Activated T-helper 1 cell treated with anti-CD3 and anti-CD28 coated beads, Interleukin-2, amount 50 U/mL, for 16 hours (primary cell): ENCODE measurements at places on chromosomes 11 and 22.

- no peak for DNase-seq
Observed at GRCh38 chr11:102611291-102611690, 13.8 kb downstream of the MMP20 start.

GRCh38 chr11:47259232-47259977, 1.6 kb downstream of the NR1H3 start:
- DNase-seq = no peak

- DNase-seq = no peak
Observed at GRCh38 chr11:45145379-45146071, 914 bp upstream of the PRDM11 start.

- DNase-seq = peak; percentile 22
Observed at GRCh38 chr11:123062892-123063825, 1.2 kb upstream of the HSPA8 start.

DNA sequence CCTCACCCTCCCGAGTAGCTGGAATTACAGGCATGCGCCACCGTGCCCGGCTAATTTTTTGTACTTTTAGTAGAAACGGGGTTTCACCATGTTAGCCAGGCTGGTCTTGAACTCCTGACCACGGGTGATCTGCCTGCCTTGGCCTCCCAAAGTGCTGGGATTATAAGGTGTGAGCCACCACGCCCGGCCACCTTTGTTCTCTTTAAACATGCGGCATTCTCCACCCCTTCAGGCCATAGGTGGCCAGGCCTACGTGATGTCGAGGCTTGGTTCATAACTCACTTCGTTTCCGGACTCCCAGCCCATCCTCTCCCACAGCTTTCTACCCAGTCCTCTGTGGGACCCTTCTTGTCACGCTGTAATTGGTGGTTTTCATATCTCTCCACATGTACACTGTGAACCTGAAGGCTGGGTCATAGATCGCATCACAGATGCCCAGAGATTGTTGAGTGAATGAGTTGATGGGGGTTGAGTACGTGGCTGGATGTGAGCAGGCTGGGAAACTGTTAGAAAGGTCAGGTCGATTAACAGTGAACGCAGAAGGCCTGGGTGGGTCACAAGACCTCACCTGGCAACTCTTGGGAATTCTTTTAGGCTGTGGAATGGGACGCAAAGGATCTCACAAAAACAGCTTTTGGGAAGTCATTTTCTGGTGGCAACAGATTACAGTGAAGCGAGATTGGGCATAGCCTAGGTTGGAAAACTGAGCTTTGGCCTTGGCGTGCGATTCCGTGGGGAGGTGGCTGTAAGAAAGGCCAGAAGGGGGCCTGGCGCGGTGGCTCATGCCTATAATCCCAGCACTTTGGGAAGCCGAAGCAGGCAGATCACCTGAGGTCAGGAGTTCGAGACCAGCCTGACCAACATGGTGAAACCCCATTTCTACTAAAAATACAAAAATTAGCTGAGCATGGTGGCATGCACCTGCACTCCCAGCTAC, 44.5 kb downstream of the ST14 start:
- DNase-seq = no peak

DNA sequence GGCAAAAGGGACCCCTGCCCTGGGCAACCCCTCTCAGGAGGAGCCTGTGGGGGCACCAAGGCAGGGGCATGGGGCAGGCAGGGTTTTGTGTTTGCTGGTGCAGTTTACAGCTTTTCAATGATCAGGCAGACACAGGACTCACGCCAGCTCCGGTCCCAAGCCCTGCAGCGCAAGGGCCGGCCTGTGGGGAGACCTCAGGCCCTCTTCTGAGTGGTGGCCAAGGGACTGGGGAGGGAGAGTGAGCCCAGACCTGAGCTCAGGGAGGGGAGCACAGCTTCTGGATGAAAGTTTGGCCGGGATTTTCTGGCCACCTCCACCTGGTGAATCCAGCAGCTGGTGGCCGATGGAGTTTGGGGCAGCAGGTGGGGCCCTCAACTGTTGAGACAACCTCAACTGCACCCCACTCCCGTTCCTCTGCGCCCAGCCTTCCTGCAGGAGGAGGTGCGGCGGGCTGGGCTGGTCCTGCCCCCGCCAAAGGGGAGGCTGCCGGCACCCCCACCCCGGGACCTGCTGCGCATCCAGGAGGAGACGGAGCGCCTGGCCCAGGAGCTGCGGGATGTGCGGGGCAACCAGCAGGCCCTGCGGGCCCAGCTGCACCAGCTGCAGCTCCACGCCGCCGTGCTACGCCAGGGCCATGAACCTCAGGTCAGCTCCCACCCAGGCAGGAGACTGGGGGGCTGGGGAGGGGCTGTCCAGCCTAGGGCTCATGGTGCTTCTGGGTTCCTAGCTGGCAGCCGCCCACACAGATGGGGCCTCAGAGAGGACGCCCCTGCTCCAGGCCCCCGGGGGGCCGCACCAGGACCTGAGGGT, 3.6 kb downstream of the TCIRG1 start:
- no peak for DNase-seq

- DNase-seq = no peak
Observed at GRCh38 chr11:117489999-117490679, 162.5 kb downstream of the CEP164 start.

DNA sequence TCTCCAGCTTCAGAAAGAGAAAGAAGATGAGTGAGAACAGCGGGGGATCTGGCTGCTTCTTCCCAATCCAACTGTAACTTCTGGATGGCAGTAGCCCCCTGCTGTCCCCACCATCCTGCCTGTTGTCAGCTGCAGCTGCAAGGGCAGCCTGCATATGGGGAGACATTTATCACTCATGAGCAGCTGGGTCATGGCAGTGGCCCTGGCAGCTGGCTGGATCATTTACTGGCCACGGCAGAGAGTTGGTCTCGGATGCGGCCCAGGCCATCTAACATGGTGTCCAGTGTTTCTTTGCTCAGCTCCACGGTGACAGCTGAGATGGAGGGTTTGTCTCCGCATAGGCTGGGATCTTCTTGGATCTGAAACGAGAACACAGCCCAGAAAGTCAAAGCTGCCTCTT, 14.8 kb downstream of the COMMD9 start:
- no peak for DNase-seq

GRCh38 chr22:44332946-44333345, 20.2 kb upstream of the SHISAL1 start:
- DNase-seq = no peak

DNA sequence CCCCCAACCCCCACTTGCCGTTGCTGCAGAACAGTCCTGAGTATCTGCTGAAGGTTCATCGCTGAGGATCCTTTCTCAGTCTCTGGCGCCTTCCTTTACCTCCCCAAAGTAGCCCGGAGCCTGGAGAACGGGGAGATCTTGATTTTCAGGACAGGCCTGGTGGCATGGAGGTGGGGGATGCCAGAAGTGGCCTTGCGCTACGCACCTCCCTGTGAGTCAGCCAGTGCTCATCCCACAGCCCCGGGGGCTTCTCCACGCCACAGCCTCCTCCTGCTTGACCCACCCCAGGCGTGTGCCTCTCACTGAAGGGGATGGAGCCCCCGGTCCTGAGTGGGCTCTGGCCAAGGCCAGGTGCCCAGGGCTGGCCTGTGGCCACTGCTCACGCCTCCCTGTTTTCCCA, 339.6 kb downstream of the TBC1D22A start:
- DNase-seq = no peak

DNA sequence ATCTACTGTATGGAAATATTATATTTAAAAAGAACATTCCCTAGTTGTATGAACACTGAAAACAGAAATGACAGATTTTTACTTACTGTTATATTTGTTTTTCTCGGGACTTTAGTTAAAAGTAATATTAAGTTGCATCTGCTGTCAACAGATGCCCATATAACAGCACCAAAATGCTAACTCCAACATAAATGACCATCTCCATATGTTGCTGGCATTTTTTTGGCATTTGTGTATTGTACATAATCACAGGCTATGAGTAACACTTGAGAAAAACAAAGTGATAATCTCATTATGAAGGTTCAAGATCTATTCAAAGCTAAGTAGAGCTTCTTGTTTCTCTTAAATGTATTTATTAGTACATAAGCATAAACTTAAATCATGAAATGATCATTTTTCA, 172.0 kb downstream of the CNTN5 start:
- DNase-seq = no peak

DNA sequence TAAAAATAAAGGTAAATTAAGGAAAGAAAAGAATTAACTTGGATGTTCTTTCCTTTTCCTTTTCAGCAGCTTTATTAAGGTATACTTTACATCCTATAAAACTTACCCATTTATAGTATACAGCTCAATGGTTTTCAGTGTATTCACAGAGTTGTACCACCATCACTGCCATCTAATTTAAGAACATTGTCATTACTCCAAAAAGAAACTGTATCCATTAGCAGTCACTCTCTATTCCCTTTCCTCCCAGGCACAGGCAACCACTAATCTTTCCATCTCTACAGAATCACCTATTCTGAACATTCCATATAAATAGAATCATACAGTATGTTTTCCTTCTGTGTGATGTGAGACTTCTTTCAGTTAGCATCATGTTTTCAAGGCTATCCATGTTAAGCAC, 38.9 kb upstream of the TNRC6B start:
- DNase-seq = no peak

DNA sequence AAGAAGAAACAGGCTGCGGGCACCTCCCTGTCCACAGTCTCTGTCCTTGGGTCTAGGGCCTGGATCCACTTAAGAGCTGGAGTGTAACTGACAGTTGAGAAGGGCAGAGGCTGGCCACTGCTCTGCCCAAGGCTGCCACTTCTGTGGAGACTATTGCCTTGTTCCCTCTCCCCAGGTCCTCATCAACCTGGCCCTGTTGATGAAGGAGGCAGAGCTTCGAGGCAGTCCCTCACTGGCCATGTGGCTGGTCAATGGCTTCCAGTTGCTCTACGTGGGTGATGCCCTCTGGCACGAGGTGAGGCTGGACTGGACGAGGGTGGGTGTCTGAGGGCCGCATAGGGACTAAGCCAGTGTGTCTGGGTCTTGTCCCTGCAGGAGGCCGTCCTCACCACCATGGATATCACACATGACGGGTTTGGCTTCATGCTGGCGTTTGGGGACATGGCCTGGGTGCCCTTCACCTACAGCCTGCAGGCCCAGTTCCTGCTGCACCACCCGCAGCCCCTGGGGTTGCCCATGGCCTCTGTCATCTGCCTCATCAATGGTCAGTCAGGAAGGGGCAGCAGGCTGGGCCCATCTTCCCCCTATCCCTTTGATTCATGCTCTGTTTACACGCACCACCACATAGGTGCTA, 2.8 kb downstream of the ZNHIT2 start:
- DNase-seq = no peak

DNA sequence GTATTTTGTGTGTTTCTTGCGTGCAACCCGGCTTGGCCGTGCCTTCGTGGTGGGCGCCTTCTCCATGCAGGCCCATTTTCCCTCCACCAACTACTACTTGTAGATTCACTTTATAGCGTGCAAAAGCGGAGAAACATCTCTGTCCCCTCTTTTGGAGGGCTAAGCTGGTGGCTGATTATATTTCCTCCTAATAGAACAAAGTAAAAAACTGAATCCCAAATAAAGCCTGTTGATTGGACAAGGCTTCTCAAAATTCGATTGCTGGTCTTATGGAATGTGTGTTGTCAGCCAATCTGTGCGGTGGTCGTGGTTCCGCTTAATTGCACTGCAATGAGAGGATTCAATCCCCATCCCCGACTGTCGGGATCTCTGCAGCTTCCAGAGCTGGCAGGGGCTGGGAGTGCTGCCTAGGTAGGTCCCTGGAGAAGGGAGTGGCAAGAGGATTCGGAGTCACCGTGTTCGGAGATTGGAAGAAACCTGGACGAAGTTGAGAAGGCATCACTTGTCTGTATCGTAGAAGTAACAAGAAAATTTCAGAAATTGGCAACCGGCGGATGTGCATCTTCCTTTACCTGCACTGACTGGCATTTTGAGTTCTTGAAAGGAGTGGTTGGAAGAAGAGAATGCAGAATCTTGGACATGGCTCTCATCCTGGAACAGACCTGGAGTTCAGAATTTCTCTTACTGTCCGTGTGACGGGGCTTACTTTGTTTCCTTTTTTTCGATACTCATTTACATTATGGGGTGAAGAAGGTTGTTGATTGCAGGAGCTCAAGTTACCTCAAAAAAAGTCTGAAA, 1.1 kb downstream of the HMGXB4 start:
- DNase-seq = no peak

DNA sequence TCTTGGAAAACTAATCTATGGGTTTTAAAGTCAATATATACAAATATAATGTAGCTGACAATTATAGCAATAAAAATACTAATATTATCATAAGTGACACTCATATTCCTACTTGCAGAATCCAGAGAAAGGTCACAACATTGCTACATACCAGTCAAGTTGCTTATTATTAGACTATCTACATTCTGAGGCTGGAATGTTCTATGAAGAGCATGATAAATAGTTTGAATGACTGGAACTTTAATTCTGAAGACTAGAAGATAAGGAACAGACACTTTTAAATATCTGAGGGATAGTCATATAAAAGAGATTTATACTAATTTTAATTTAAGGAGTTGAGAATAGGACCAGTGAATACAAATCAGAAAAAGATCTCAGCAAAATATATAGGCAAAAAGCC, 146.0 kb downstream of the GUCY1A2 start:
- no peak for DNase-seq

GRCh38 chr22:43654271-43654670, 157.8 kb downstream of the EFCAB6 start:
- DNase-seq = no peak

DNA sequence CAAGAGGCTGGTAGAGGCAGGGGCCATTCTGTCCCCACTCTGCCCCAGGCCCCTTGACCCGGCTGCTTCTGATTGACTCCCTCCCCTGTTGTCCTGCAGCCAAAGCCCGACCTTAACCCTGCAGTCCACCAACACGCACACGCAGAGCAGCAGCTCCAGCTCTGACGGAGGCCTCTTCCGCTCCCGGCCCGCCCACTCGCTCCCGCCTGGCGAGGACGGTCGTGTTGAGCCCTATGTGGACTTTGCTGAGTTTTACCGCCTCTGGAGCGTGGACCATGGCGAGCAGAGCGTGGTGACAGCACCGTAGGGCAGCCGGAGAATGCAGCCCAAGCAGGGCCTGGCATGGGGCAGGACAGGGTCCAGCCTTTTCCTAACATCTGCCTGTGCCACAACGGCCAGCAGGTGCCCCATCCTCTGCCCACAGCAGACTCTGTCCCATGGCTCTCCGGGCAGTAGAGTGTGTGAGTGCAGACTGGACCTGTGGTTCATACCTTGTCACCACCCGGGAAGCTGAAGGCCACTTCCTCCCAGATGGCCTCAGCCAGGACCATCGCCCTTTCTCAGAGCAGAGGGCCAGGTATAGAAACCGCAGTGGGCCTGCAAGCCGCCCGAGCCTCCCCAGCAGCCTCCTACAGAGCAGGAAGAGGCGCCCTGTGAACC, 26.8 kb upstream of the MGAT3 start:
- no peak for DNase-seq
